ENCODE measurements at places on chromosomes 11 and 22. TPM values are rescaled to one million over a fixed set of nuclear protein-coding genes. Genes with fewer than 3 reads are reported as not detected.

PLAAT3 gene
- total RNA-seq: 124 TPM

LGR4 gene
- 29.2 TPM for total RNA-seq

C22orf42 gene
- not detected for total RNA-seq

DCDC1 gene
- total RNA-seq: 20.6 TPM

ISX gene
- total RNA-seq: not detected

SYT8 gene
- total RNA-seq: 40.6 TPM

OR52L1 gene
- total RNA-seq: 0.18 TPM

PSMA1 gene
- 129 TPM for total RNA-seq

OSM gene
- 1.8 TPM for total RNA-seq

PHLDA2 gene
- 0.60 TPM for total RNA-seq

DNA sequence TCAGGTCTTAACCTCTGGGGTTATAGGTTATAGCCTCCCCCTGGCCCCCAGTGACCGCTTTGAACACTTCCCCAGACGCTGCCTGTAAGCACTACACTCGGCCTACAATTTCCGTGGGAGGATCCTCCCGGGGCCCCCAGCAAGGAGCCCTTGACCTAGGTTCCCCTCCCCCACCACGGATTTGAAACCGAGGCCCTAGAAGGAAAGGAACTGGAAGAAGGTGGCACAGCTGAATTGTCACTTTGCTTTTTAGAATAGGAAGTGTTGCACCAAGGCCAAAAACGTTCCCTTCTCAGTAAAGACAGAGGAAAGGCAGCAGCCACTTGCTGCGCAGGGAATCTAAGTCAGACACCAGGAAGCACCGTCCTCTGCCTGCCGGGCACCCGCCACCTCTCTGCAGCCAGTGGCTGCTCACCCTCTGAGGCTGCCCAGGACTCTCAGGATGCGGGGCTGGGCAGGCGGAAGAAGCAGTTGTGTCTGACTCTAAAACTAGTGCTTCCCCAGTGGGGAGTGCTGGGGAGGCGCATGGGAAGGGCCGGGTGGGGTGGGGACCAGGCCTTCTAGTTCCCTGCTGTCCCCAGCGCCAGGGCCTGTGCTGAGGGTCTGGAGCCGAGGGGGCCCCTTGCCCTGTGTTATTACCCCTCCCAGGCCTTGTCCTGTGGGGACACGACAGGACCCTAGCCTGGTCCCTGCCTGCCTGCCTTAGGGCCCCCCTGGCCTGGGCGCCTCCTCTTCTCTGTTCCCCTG, 7.9 kb upstream of the FLRT1 start:
- DNase-seq: peak; percentile 23

DNA sequence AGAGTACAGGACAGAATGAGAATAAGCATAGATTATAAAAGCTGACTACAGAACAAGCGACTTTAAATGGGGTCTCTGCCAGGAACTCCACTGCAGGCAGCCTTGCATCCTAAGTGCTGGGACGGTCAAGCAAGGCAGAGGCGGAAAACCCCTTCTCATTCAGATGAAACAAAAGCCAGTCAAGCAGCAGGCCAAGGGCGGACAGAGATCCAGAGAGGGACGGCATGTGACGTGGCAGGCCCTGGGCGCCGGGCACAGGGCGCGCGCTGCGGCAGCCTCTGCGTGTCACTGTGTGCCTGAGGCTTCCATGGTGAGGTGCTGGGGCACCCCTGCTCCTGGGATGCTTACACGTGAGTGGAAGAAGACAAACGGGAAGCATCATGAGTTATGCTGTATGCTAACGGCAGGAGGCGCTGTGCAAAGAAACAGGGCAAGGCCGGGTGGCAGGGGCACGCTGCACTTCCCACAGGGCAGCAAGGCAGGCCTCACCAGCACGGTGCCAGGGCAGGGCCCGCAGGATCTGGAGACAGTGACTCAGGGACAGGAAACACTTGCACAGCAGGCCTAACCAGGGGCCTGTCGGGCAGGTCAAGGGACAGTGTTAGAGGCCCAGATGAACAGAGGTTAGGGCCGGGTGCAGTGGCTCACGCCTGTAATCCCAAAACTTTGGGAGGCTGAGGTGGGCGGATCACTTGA, 6.2 kb downstream of the TOLLIP start:
- DNase-seq: no peak

DNA sequence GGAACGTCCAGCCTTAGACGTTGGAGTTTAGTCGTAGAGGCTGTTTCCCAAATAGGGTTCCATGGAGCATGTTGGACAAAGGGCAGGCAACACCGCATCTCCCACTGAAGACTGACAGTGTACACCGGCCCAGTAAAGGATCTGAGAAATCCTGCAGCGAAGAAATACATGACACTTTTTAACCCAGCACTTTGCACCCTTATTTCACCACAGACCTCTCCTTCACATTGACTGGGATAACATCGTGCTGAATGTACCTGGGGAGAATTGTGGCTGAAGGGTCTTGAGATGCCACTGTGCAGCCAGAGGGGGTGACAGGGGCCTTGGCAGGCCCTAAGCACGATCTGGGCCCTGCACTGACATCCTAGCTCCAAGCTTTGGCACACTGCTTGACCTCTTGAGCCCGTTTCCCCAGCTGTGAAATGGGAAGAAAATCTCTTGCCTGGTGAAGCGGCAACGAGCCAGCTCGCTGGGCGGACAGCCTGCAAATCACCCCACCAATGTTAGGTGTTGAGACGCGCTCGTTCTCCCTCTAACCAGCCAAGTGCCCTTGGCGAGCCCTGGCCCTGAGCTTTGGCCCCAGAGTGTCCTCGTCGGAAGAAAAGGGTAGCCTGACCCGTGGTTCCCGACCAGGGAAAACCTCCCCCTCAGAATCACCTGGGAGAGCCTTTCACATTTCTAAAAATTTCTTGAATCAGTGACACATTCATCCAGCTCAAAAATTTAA, 13.4 kb downstream of the CD5 start:
- no peak for DNase-seq

DNA sequence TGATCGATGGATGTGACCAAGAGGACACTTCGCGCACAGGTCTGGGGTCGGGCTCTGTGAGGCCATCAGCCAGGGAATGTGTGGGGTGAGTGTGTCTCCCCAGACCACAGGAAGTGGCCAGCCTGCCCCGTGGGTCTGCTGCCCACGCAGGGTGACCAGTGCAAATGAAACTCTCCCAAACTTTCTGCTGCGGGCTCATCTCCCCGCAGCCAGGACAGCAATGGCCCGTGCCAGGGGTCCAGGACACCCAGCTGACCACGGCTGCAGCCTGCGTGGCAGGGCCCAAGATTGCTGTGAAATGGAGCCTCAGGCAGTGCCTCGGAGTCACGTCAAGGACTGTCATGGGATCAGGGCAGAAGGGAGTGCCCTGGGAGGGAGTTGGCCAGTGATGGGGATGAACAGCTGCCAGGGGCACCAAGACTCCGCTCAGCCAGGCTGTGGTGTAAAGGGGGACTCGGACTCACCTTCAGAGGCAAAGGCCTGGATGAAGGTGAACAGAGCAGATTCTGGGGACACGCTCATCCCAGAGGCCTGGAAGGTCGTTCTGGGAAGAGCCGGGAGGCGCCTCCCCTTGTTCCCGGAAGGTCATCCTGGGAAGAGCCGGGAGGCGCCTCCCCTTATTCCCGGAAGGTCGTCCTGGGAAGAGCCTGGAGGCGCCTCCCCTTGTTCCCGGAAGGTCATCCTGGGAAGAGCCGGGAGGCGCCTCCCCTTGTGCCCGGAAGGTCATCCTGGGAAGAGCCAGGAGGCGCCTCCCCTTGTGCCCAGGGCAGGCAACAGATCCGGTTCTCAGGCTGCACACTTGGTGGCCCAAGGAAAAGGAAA, 252.6 kb downstream of the BRD1 start:
- no peak for DNase-seq

- no peak for DNase-seq
Observed at GRCh38 chr11:32033491-32033890, 57.4 kb upstream of the RCN1 start.

GRCh38 chr11:133942577-133942976, 14.2 kb downstream of the IGSF9B start:
- no peak for DNase-seq

DNA sequence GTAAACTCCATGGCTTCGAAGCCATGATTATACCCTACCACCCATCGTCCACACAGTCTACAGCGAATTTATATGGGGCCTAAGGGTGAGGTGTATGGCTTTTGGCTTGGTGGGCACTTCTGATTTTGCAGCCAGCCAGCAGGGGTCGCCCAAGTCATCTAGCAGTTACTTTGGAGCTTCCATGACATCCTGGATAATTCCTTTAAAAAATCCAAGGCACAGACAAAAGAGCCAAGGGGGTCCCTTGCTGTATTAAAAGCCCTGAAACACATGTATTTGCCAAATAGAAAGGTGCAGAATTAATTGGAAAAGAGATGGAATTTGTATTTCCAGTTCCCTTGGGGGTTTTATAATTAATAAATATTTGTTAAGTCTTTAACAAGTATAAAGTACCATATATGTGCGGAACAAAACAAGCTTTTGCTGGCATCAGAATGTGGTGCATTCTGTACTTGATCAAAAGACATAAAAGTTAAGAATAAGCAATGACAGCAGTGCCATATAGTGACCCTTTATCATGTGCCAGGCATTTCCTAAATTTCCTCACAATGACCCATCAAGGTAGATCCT, 132.8 kb upstream of the PITPNB start:
- DNase-seq: peak; percentile 82

- no peak for DNase-seq
Observed at GRCh38 chr22:50084614-50085021, 608 bp downstream of the MLC1 start.

DNA sequence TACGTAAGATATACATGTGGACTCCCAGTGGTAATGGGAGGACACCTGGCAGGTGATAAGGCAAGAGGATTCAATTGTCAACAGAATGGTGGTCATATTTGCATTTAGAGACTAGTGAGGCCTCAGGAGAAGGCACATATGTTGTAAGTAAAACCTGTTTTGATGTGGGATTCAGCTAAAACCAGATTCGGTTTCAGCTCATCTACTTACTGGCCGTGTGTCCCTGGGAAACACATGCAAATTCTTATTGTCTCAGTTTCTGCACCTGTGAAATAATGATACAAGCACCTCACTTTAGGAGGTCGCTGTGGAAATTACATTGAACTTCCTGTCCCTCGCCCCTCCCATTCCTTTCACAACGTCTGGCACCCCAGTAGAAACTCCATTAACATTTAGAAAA, 78.9 kb upstream of the FIBIN start:
- no peak for DNase-seq

GRCh38 chr11:36149538-36150242, 139.5 kb downstream of the COMMD9 start:
- peak; percentile 22 for DNase-seq

DNA sequence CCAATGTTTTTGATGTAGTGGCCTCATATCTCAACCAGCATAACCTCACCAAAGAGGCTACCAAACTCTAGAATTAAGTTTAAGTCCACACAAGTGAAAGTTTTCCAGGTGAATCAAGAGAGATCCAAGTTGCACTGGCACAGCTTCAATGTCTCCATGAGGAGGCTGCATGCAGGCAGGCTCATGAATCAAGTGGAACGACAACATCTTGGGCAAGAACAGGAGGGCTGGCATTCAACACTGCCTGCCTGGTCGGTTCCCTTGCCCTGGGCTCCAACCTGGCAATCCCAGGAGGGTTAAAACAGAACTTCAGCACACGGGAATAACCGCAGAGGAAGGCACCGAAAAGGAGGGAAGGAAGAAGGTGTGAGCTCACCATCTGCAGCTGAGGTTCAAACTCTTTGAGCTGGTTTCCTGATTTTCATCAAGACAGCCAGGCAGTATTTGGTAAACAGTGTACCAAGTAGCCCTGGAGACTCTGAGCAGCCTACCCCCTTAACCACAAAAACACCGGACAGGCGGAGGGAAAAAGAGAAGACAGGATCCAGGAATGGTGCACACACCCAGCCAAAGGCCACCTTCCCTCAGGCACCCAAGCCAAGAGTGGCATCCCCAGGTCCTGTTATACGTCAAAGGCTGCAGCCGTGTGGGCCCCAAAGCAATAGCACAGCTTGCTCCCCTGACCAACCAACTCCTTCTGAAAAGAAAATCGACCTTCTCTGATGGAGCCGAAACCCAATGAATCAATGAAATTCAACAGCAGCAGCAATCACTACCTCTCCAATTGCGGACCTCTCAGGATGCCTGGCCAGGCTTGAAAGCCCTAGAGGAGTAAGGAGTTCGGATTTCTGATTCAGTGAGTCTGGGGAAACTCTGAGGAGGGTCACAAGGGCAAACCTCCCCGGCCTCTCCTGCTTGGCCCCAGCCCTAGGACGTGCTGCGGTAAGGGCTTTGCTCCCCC, 1.3 kb downstream of the PACSIN2 start:
- DNase-seq: no peak

GRCh38 chr11:132047167-132047566, 676.8 kb downstream of the NTM start:
- no peak for DNase-seq

DNA sequence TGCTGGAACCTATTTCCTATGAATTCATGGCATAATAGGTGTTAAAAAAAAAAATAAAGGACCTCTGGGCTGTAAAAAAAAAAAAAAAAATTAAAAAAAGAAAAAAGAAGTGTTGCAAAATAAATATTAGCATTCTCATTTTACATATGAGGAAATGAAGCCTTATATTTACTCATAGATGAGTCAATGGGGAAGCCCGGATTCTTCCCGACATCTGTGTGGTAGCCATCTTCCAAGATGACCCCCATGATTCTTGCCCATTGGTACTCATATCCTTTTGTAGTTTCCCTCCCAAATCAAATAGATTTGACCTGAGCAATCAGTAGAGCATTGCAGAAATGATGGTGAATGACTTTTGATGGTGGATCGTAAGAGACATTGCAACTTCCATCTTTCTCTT, 3.0 kb upstream of the SWAP70 start:
- no peak for DNase-seq

DNA sequence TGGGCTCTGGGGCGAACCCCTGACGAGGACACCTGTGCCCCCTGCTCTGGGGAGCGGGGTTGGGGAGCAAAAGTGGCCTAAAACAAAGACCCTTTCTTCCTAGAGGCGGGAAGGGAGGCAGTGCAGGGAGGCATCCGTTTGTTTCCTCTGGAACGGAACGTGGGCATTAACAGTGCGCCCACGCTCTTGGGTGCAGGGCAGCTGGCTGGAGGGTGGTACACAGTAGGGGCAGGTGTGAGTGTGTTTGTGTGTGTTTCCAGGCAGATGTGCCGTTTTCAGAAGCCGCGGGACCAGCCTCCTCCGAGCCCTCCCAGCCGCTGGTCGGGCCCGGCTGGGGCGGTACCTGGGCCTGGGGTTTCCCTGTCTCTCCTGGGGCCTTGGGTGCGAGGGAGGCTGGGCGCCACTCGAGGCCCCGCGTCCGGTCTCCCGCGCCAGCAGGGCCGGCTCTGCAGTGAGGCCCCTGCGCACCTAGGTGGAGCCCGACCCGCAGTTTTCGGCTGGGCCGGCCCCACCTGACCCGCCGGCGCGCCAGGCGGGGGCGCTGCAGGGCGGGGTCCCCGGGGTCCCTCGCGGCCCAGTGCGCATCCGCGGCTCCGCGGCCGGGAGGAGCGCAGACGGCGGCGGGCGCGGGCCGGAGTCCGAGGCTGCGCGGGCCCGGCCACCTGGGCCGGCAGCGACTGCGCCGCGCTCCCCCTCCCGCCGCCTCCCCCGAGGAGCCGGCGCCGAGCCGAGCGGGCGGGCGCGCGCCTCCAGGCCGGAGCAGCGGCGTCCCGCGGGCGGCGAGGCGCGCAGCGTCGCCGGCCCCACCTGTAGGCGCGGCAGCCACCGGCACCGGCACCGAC, 1252.7 kb downstream of the BRD1 start:
- peak; percentile 30 for DNase-seq

- no peak for DNase-seq
Observed at GRCh38 chr22:17847360-17848078, 73.2 kb upstream of the BID start.

Data from lung (tissue), 17 donors.